ENCODE measurements at places on chromosomes 1 and 21.

DNA sequence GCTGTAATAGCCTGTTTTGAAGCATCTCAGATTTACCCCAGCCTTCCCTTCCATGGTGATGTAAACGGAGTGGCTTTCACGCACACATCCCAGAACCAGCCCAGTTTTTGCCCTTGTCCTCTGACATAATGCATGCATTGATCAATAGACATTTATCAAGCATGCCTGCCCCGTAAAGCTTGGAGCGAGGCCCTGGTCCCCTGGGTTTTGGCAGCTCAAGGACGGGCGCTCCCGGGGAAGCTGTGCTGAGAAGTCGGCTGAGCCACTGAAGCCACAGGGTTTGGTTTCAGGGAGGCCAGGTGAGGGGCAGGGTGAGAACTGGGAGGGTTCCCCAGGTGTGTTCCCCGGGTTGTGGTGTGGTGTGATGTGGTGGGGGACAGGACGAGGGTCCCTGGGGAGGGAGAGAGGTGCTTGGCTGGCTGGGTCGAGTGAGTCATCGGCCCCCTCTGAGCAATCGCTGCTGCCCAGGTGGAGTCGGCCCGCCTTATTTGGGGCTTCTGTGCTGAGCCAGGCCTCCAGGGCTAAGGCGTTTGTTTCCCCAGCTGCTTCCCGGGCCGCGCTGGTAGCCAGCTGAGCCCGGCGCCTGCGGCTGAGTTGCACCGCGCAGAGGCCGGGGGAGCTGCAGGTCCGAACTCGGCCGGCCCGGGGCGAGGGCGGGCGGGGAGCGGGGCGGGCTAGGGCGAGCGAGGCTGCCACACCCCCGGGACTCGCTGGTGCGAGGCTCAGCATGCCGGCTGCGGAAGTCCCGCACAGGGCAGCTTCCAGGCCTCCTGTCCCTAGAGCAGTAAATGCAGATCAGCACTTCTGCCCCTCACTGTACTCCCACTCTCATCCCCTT lies 23.6 kb downstream of the ATP2B4 start:
- peak; percentile 69 for DNase-seq

GRCh38 chr1:8104278-8105236 lies 78.4 kb upstream of the ERRFI1 start:
- DNase-seq: no peak

GRCh38 chr1:103514920-103515503 lies 10.5 kb upstream of the RNPC3 start:
- no peak for DNase-seq

- DNase-seq: no peak
Observed at GRCh38 chr1:201310986-201311355, 27.7 kb downstream of the PKP1 start.

DNA sequence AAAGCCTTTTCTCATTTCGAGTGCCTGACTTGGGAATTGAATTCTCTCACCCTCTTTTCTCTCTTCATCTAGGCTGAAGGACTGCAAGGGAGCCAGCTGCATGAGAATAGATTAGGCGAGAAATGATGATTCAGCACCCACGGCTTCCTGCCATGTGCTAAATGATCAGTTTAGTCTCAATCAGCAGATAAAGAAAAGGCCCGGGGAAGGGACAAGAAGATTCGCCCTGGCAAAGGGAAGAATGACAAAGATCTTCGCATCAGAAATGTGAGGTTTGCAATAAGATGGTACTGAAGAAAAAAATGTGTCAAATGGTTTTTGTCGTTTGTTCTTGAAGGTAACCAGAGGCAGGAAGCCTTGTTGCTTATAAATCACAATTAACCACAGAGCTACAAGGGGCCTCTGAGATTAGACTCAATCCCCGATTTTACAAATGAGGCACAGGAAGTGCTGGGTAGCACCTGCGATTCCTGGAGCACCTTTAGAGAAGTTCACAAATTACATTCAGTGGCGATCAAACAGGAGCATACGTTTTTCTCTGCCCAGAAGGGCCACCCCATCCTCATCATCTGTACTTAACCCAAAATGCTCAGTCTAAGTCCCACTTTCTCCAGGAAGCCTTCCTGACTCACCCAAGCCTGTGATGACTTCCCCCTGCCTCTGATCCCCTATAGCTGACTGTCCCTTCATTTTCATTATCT lies 183.4 kb downstream of the ZNF281 start:
- peak; percentile 19 for DNase-seq

DNA sequence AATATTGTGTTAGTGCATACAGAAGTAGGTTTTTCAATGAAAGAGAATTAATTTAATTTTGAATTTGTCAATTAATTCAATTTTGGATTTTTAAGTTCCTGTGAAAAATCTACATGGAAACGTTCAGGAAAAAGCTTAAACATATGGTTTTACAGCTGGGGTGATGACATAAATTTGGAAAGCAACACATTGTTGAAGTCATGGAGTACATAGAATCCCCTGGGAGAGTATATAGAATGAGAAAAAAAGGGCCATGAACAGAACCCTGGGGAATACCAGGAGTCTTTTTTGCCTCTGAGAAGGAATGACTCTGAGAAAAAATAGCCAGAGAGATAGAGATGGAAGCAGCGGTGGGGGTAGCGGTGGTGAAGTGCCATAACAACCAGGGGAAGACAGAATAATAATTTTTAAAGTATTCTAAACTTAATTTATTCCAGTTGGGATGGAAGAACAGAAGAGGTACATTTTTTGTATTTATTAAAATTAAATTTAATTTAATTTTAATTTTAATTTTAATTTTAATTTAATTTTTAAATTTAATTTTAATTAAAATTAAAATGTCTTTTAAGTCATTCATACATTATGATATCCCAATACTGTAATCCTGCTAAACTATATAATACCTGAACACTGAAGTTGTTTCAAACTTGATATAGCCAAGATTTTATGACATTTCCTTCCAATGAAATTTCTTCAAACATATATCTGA lies 48.9 kb downstream of the NME7 start:
- DNase-seq: no peak

GRCh38 chr1:159935719-159936272 lies 9.6 kb downstream of the IGSF9 start:
- no peak for DNase-seq

DNA sequence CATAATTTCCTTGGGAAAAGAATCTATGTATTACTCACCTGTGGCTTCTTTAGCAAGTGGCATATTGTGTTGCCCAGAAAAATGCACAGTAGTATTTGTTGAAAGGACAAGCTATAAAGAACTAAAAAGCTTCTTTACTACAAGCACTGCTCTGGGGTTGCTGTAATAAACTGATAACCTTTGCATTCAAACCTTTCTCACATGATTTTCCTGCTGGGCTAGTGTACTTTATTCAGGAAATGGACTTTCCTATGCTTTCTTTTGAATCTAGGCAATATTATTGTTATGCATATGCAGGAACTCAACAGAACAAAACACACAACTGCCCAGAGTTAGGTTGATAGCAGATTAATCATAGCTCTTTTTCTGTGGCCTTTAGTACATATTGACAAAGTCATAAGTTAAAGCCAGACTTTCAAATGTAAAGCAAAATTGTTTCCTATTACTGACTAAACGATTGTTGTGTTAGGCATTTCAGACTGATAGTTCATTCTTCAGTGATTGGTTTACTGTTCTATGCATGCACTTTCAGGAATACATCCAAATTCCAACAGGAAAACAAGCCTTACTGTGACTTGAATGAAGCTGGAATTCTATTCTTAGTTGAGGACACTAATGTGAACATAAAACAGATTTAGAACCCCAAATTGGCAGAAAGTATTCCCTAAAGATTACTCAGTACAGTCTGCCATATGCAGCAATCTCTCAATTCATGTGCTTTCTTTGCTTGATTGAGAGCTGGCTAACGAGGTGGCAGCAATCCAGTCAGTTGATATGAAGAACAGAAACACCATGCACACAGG lies 564.3 kb upstream of the NEGR1 start:
- no peak for DNase-seq

DNA sequence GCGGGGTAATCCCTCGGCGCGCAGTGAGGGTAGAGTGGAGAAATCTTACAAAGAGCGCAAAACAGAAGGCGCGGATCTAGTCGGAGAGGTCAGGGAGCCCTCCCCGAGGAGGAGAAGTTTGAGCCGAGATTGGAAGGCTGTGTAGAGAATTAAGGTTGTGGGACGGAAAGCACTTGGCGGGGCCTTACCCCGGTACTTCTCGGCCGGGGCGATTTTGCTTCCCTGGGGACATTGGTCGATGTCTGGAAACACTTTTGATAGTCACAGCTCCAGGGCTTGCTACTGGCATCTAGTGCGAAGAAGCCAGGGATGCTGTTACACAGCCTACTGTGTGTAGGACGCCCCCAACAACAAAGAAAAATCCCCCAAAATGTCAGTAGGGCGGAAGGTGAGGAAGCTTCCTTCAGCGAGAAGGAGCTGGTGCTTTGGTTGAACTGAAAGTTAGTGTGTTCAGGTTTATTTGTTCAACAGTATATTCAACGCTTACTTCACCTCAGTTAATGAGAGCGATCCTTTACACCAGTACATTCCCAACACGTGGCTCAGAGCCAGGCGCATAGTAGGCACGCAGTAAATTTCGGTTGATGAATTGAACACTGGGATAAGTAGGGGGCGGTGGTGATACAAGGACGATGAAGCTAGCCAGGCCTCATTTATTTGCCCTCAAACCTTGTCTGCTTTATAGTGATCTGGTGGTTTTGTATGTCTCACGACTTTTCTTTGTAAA lies 807 bp downstream of the CEP85 start:
- DNase-seq: no peak

- DNase-seq: no peak
Observed at GRCh38 chr1:219755234-219755633, 142.3 kb upstream of the ZC3H11B start.

DNA sequence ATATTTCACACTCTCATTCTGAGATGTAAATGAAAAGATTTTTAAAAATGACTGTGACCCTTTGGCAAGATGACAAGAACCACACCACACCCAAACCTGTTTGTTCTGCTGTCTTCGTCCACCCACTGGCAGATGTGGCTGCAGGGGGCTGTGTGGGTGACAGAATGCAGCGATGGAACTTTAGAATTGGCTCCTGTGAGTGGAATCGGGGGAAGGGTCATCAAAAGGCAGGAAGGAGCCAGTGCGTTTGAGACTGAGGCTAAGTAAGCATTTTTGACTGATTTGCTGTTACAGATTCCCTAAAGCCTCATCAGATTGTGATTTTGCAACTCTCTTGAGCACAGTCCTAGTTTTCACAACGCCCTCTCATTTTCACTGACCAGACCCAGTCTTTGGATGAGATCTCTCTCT lies 111.2 kb upstream of the ADGRL2 start:
- DNase-seq: no peak

- DNase-seq: no peak
Observed at GRCh38 chr1:224199679-224200078, 16.6 kb downstream of the DEGS1 start.

DNA sequence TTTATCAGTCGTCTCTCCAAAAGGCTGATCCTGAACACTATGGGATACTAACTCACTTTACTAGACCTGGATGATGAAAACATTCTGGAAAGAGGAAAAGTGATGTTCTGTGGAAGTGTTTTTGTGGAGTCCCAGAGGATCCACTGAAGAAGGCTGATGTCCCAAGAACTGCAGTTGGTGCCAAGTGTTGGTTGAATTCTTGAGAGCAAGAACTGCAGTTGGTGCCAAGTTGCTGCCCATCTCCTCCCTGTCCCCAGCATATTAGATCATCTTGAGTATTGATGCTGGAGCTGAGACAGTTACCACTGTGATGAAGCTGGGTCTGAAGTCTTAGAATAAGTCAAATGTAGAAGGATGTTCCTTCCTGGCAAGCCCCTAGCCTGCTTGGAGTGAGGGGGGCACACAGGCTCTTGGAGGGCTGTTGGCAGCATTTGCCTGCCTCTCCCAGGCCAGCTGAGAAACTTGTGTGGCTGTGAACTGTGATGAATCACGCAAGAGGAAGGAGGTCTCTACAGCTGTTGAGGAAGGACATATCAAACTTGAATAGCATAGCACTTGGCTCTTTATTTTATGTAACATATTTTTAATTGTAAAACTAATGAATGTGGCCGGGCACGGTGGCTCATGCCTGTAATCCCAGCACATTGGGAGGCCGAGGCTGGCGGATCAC lies 48.1 kb downstream of the DNAJC6 start:
- no peak for DNase-seq

DNA sequence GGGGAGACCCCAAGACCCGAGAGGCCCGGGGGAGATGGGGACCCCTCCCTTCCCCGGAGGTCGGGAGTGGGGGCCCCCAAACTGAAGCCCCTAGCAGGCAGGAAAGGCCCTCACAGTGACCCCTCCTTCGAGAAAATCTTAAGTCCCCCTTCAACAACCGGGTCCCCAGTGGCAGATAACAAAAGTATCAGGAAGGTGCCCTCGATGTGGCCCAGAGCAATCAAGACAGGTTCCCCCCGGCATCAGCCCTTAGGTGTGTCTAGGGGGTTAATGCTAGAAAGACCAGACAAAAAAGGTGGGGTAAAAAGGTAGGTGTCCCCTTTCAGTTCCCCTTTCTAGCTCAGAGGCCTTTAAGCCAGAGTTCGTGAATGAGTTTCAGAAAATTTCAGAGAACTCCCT lies 282 bp upstream of the ECE1 start:
- peak; percentile 30 for DNase-seq

DNA sequence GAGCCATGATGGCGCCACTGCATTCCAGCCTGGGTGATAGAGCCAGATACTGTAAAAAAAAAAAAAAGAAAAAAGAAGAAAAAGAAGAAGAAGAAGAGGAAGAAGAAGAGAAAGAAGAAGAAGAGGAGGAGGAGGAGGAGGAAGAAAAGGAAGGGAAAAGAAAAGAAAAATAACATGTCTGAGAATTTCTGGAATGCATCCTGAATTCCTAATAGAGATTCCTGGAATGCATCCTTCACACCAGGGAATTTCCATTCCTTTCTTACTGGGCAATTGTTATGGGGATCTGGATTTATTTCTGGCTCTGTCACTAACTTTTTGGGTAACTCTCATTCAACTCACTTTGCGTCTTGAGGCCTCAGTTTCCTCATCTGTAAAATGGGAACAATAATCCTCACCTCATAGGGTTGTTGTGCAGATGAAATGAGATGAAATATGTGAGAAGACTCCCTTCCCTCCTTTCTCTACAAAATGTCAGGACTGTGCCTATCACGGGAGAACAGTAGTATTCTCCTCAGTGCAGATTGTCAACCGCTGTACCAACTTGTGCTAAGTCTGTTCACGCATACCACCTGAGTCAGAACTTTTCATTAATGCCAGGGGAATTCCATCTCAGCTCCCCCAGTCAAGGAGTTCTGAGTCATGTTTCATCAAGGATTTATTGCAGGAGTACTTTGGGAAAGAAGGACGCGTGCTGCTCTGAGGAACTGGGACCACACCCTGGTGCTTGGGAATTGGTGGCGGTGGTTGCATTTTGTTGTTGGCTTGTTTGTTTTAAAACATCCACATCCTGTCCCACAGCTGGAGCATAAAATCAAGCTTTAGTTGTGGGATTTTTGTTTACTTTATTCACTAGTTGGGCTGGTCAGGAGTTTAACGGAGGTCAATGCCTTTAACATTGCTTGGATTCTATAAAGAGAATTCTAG lies 42.4 kb upstream of the ROR1 start:
- DNase-seq: no peak

GRCh38 chr1:8421721-8422120 lies 103.8 kb downstream of the SLC45A1 start:
- no peak for DNase-seq

- DNase-seq: peak; percentile 36
Observed at GRCh38 chr1:160108888-160109662, 6.5 kb upstream of the ATP1A2 start.

- no peak for DNase-seq
Observed at GRCh38 chr21:42121794-42122193, 50.7 kb downstream of the UMODL1 start.
